ENCODE measurements at places on chromosomes 11 and 22. TPM values are rescaled to one million over a fixed set of nuclear protein-coding genes. Genes with fewer than 3 reads are reported as not detected.

MPPED1 gene
- total RNA-seq, result not detected

IGLL1 gene
- total RNA-seq, result not detected

TCIRG1 gene
- 124 TPM for total RNA-seq

TNNI2 gene
- not detected for total RNA-seq

FREY1 gene
- 1.4 TPM for total RNA-seq

UBXN1 gene
- 113 TPM for total RNA-seq

SCGB2A2 gene
- not detected for total RNA-seq

YWHAH gene
- total RNA-seq, result 170 TPM

WNT7B gene
- total RNA-seq, result not detected

UBQLNL gene
- total RNA-seq, result 0.28 TPM

LINC01488 gene
- not detected for total RNA-seq

KCNJ1 gene
- not detected for total RNA-seq

All from endothelial cell of umbilical vein (primary cell).